ENCODE measurements at places on chromosomes 1 and 21.

DNA sequence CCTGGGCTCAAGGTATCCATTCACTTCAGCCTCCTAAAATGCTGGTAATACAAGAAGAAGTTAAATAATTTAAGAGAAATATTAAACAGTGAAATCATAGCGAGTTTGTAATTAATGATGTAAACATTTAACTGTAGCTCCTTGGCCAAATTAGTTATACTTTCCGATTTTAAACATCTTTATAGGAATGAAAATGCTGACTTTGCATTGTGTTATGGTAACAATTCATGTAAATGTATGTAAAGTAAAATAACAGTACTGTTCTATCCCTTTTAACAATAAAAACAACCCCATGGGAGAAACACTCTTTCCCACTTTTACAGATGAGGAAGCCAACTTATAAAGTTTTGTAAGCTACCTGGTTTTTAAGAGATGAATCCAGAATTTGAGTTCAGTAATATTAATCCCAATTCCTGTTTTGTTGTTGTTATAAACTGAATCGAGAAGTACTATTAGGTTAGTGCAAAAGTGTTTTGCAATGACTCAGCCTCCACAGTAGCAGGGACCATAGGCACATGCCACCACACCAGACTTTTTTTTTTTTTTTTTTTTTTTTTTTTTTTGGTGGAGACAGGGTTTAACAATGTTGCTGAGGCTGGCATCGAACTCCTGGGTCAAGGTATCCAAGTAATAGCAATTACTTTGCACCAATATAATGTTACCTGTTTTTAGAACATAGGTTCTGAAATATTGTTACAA, 1360.4 kb downstream of the BRINP3 start:
- DNase-seq: no peak

GRCh38 chr21:37208056-37208721, 58.9 kb downstream of the VPS26C start:
- DNase-seq: no peak

DNA sequence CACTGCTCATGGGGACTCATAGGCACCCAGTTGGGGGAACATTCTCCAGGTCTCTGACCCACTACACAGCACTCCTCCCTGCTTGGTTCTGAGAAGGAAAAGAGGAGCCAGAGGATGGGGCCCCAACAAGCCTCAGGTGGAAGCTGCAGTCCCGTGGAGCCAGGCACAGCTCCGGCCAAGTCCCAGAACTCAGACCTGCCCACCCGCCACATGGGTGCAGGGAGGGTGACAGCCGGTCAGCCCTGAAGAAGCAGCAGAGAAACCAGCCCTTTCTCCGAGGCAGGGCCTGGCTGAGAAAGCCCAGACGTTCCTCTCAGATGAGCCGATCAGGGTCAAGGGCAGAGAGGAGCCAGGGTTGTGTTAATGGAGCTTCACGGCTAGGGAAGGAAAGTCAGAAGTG, 106.5 kb downstream of the PRDM16 start:
- no peak for DNase-seq

GRCh38 chr1:247908766-247909165, 11.3 kb upstream of the OR2T8 start:
- no peak for DNase-seq

All from kidney glomerular epithelial cell (primary cell).